ENCODE measurements at places on chromosomes 4 and X.

GRCh38 chr4:121711263-121712000, 14.7 kb upstream of the ANXA5 start:
- DNase-seq: peak; percentile 75

DNA sequence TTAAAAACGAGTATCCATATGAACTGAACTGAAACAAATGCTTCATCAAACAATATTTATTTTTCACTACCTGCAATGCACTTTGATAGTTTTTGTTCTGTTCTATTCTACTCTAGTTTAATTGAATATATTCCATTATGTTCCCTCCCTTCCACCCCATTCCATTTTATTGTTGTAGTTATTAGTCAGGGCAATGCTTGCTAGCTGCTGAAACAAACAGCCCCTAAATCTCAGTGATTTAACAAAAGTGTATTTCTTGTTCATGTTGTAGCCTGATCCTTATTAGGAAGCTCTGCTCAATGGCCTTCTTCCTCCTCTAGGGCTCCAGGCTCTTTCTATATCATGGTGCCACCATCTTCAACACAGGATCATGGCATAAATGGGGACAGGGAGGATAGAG, 122.3 kb upstream of the RAI2 start:
- DNase-seq: no peak

- no peak for DNase-seq
Measured at GRCh38 chr4:183118585-183118984, 19.5 kb downstream of the WWC2 start.

GRCh38 chrX:101803451-101803850, 128.4 kb downstream of the ZMAT1 start:
- no peak for DNase-seq

DNA sequence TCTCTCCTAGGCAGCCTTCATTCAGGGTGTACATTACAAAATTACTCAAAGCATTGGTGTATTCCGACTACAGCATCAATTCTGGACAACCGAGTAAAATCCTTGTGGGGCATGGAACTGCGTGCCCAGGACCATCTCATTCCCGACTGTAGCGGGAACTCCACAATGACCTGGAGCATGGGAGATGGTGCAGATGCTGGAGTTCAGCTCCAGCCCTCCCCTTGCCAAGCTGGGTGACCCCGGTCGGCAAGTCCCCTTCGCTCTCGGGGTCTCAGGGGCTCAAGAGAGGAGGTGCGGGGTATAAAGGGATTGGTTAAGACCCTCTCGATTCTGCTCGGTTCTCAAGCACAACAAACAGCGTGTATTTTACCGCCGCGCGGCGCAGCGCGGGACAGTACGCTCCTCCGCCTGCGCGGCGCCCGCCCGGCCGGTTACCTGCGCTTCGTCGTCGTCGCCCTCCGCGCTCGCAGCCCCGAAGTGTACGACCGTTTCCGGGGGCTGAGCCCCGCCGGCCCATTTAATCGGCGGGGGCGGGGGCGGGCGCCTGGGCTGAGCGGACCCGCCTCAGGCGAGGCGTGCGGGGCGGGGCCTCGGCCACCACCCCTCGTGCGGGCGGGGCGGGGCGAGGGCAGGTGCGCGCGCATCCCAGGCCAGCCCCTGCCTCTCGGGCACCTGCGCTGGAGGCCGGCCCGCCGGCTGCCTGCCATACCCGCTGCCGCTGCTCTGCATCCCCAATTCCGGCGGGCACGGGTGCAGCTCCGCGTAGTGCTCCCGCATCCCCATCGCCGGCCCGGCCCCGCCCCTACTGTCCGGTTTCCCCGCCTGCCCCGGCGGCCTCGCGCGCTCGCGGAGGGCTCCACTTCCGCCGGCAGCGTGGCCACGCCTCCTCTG, at the start of gene G6PD:
TSS of gene G6PD (minus strand) at position 493 of the 891 bp plus-strand sequence. CDS start 691 bp downstream, outside the sequence.
- peak; percentile 83 for DNase-seq

DNA sequence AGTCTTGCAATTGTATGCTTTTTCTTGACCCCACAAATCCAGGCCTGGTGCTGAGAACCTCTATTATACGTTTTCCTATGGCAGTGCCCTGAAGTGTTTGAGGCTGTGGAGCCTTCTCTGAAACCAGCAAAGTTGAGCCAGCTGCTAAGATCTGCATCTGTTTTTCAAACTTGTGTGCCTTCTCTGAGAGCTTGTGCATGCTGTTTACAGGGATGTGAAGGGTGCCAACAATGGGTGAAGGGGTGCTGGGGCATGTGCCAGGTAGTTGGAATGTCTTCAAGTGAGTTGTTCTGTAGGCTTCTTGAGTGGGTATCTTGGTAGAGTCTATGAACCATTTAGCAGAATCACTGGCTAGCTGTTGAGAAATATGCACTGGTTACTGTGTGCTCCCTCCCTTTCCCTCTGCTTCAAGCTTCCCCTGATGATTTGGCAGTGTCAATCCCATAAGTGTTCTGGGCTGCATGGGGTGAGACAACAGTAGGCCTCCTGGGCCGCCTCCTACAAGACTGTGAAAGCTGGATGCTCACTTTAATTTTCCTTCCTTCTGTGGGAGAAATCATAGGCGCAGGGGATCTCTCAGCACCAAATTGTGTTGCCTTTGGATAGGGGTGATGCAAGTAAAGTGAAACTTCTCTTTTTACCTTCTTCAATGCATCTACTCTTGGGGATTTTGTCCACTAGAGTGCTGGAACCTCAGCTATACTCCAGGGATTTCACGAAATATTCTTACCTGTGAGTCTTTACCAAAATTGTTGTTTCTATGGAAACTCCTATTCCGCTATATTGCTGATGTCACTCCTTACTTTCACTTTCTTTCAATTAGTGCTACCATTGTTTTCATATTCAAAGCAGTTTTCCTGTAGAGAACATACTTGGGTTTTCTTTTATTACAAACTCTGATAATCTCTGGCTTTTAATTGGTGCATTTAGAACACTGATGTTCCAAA, 30.0 kb downstream of the ITM2A start:
- no peak for DNase-seq

GRCh38 chr4:183080372-183081115, 18.5 kb upstream of the WWC2 start:
- no peak for DNase-seq
